Stimulated activated CD4-positive, alpha-beta T cell treated with anti-CD3 and anti-CD28 coated beads, Interleukin-12 subunit alpha, Interleukin-12 subunit beta, amount 100 ng/mL, for 24 hours (primary cell): ENCODE measurements at places on chromosomes 13 and 19.

- peak; percentile 65 for DNase-seq
Measured at GRCh38 chr13:112688560-112689302, 1.1 kb upstream of the ATP11A start.

- DNase-seq = no peak
Measured at GRCh38 chr19:43105496-43105895, 23.0 kb upstream of the PSG2 start.

- no peak for DNase-seq
Measured at GRCh38 chr19:51139299-51140014, 2.6 kb upstream of the SIGLEC7 start.

DNA sequence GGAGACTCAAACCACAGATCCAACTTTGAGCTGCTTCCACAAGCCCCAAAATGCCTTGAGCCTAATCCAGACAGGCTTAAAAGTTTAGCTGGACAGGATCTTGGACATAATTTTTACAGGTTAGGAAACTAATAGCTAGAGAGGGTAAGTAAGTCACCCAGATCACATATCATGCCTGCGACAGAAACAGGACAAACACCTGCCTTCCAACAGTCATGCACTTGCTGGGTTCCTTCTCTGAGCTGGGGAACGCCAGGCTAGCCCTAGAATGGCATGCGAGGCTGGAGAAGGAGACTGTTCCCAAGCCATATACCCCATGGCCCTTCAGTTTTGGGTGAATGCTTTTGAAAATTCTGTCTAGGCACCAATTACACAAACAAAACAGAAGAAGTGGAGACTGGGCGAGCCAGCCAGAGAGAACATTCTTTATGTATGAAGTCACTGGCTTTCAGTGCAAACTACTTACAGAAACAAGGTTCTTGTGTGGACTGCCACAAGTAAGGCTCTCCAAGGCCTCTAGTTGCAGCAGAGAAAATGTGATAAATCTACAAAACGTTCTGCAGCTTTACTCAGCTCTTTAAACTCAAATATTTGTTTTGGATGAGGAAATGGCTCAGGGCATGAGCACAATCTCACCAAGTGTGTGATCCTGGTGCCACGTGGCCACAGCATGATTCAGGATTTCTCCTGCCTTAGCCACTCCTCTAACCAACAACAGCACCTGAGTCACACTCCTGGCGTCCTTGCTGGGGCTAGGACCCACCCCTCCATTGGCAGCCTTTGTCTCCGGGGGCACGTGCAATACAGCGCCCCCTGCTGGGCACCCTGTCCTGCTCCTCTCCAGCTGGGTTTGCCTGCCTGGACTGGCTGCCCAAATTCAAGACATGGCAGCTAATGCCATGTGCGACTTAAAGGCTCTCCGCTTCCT, 73.4 kb upstream of the UBL3 start:
- DNase-seq = peak; percentile 52

DNA sequence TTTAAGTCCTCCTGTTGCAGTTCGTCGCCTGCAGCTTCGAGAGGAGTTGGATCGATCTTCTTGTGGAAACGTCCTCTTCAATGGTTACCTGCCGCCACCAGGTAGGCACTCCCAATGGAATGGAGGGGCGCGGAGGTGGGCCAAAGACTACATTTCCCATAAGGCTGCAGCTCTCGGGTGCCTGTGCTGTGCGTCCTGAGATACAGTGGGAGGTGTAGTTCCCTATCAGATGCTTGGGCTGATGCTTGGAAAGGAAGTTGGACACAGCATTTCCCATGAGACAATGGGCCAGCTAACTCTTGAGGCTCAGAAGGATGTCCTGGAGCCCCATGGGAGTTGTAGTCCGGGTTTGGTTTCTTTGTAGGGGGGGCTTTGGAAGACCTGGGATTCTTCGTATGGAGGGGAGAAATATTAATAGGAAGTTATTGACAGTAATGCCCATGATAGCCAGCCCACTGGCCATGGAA, 1.8 kb downstream of the SHKBP1 start:
- DNase-seq = no peak

DNA sequence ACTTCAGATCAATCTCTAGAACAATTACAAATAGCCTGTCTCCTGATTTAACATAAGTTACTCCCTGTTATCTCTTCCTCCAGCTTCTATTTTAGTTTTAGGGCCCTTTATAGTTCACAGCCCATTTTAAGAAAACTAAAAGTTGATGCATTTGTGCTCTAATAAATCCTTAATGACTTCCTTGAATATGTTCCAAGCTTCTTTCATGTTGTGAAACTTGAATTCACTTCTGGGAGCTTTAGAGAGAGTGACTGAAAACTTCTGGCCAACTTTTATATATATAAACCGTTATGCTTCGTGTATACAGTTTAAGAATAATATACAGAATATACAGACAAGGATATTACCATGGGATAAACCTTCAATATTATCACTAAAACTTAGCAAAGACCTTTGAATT, 366.8 kb downstream of the TBC1D4 start:
- no peak for DNase-seq

DNA sequence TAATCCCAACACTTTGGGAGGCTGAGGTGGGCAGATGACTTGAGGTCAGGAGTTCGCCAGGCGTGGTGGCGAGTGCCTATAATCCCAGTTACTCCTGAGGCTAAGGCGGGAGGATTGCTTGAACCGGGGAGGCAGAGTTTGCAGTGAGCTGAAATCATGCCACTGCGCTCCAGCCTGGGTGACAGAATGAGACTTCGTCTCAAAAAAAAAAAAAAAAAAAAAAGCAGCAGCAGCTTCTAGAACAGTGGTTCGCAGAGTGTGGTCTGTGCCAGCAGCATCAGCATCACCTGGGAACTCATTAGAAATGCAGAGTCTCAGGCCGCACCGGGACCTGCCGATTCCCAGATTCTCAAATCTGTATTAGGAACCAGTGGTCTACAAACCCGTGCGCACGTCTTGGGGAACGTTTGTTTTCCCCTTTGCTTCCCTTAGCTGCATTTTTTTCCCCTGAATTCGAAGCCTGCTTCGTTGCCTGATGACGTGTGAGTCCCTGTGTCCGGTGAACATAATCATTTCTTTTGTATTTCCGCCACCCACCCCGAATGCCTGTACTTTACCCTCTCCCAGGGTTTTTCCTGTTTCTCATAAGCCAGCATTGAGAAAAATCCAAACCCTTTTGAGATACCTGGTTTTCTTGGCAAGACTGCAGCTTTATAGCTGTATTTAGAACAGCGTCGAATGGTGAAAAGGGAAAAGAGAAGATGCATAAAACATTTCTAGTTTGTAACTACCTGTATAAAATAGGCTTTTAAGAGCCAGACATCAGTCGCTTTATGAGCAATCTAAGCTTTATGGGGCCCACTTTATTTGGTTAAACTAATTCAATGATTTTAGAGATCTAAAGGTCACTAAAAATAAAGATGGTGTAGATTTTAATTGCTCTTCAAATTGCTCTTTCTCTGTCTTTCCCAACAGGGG, 49.8 kb downstream of the BICRA start:
- DNase-seq = no peak

DNA sequence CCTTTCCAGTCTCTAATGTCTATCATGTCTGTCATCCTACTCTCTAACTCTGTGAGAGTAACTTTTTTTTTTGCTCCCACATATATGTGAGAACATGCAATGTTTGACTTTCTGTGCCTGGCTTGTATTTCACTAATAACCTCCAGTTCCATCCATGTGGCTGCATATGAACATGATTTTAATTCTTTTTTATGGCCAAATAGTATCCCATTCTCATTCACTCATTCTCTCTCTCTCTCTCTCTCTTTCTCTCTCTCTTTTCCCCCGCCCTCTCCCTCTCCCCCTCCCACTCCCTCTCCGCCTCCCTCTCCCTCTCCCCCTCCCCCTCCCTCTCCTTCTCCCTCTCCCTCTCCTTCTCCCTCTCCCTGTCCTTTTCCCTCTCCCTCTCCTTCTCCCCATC, 52.0 kb downstream of the DNAJC3 start:
- no peak for DNase-seq

DNA sequence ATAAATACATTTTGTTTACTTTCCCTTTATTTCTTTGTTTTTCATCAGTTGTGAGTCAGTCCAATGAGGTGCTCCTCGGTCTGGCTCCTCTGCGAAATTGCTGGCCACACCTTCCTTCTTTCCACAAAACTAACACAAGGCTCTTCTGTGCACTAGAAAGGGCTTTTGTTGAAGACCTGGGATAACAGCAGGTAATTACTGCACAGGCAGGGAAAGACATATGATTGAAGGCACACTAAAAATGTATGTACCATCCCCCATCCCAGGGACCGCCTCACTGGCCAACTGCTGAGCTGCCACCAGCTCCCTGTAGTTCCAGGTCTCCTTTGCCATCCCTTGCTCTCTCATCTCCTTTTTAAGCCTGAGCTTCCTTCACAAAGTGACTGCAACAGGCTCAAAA, 180.5 kb downstream of the EFNB2 start:
- DNase-seq = no peak

DNA sequence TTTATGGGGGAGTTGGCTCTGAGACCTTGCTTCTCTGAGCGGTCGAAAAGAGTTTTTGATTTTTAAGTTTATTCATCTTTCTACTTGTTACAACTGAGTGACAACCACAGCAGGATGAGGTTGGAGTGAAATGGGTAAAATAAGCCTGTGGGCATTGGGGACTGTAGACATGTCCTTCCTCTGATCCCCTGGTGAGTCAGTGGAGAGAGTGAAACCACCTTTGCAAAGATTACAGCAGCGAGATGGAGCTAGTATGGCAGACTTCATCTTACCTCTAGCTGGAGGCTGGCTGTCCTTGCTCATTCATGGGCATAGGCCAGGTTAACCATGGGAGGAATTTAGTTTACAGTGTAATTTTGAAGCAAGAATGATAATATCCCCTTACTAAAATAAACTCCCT, 30.9 kb upstream of the PSG9 start:
- no peak for DNase-seq

DNA sequence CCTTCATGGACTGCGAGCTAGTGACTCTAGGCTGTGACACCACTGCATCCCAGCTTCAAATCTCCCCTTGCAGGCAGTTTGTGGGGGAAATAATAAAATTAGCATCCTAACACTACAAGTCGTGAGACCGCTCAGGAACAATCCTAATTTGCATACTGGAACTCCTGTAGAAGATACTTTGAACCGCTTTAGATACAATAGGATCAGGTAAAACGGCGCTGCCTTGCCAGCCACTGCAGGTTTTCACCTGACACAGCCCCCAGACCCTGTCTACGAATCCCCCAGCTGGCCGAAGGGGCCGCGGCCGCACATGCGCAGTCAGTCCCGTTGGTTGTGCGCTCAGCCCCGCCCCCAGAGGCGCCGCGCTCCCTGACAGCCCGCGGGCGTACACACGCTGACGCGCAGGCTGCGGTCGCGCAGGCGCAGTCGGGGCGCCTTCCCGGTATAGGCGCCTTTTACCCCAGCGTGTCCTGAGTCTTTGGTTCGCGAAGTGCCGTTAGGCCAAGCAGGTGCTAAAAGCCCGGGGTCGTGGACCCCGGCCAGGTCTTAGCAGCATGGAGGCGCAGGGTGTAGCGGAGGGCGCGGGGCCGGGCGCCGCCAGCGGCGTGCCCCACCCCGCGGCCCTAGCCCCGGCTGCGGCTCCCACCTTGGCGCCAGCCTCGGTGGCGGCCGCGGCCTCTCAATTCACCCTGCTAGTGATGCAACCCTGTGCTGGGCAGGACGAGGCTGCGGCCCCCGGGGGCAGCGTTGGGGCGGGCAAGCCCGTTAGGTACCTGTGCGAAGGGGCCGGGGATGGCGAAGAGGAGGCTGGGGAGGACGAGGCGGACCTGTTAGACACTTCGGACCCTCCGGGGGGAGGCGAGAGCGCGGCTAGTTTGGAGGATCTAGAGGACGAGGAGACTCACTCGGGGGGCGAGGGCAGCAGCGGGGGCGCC, at the start of gene RFXAP:
Gene RFXAP (plus strand): TSS at position 419 of the 935 bp plus-strand sequence. CDS start 136 bp downstream, at position 555.
- peak; percentile 80 for DNase-seq

DNA sequence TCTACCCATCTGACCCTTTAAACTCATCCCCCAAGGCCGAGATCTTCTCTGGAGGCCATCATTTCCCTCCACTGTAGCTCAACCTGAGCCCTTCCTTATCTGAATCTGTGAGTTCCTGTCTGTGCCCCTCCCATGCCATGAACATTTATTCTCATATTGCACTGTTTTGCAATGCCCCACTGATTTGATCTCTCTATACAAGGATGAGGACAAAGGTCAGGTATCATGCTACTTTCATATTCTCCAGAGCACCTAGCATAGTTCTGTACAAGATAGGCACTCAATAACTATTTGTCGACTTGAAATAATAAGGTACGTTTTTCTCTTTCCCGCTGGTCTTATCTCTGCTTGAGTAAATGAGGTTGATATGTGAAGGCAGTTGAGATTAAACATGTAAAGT, 135.5 kb downstream of the KLF5 start:
- DNase-seq = no peak

DNA sequence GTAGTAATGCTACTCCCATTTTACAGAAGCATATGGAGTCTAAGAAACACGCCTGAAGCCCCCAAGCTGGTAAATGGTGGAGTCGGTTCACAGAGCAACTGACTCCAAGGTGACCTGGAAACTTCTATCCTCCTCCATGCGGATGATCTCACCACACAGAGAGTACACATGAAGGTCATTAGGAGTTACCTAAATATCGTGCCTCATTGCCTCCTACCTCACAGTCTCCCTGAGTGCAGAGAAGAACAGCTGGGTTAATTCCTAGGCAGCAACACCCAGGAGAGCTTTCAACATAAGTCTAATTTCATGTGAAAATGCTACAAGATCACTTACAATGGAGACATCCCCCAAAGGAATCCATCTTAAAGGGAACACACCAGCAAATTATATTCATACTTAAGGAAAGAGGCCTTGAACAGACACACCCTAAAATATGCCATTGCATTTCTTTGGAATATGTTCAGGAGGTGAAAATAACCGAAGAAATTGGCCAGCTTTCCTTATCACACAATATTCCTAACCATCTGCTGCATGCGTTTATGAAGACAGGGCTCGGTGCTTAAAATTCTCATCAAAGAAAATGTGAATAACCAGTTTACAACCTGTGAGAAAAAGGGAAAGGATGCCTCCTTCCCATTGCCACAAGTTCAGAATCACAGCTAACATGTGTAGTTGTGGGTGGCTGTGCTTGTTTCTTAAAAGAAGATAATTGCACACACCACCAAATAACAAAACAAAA, 203.6 kb upstream of the NBEA start:
- no peak for DNase-seq

- DNase-seq = no peak
Measured at GRCh38 chr13:110334841-110335490, 27.9 kb downstream of the COL4A2 start.

- no peak for DNase-seq
Measured at GRCh38 chr19:30900051-30900450, 449.2 kb downstream of the TSHZ3 start.
